Astrocyte (in vitro differentiated cells and primary cell): ENCODE measurements at places on chromosomes 7 and 10.

- DNase-seq, result no peak
These were observed 106.7 kb downstream of the CUBN start for GRCh38 chr10:17022896-17023295.

DNA sequence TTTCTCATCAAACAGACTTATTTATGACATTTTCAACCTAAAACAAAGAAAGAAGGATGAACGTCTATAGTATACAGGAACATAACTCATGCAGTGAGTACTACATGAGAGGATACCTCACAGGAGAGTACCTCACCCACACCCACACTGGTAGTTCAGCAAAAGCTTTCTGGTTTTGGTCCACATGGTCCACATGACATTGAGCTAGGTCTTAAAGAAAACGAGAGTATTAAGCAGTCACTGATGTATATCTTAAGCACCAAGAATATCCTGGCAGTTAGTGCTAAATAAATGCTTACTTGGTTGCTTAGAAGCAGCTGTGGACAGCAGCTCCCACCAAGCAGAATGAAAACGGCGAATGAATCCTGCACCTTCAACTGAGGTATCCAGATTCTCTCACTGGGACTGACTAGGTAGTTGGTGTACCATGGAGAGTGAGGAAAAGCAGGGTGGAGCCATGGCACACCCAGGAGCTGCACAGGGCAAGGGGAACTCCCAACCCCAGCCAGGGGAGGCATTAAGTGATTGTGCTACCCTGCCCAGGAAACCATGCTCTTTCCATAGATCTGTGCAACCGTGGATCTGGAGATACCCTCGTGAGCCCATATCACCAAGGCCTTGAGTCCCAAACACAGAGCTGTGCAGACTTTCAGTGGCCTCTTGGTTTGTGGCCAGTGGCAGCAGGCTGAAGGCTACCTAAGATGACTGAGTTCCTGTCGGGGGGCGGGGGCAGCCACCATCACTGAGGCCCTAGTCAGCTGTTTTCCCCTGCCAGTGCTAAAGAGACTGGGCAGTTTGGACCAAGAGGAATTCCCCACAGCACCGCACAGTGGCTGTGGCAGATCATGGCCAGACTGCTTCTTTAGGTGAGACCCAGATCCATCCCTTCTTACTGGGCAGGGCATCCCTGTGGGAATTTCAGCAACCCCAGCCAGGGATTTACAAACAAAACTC is 143.4 kb downstream of the SGMS1 start:
- DNase-seq, result no peak

DNA sequence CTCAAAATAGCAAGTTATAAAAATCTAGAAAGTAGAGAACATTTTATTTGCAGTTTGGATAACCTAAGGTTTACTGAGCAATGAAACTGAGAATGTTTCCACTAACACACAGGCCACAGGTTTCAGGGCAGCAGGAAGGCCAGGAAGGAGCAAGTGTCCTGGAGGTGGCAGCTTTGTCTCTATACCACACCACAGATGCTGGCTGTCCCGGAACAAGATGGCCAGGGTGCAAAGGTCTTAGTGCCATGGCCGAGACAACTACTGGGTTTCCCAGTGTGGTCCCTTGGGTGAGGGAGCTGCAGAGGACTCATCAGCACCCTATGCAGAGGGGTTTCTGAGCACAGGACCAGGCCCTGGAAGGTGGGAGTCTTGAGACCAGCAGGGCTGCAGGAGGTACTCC is 92.0 kb downstream of the CTBP2 start:
- no peak for DNase-seq

GRCh38 chr7:159084069-159084801 is 60.4 kb downstream of the VIPR2 start:
- DNase-seq, result no peak

- DNase-seq, result no peak
These were observed 2.1 kb downstream of the TMEM60 start for GRCh38 chr7:77796109-77796508.
